Stimulated activated CD4-positive, alpha-beta T cell treated with anti-CD3 and anti-CD28 coated beads, Interleukin-12 subunit alpha, Interleukin-12 subunit beta, amount 100 ng/mL, for 48 hours (primary cell): ENCODE measurements at places on chromosomes 5 and 9.

- no peak for DNase-seq
Measured at GRCh38 chr5:1523480-1523792, 324 bp downstream of the LPCAT1 start.

GRCh38 chr5:565782-566440, 41.7 kb upstream of the SLC9A3 start:
- DNase-seq: no peak

DNA sequence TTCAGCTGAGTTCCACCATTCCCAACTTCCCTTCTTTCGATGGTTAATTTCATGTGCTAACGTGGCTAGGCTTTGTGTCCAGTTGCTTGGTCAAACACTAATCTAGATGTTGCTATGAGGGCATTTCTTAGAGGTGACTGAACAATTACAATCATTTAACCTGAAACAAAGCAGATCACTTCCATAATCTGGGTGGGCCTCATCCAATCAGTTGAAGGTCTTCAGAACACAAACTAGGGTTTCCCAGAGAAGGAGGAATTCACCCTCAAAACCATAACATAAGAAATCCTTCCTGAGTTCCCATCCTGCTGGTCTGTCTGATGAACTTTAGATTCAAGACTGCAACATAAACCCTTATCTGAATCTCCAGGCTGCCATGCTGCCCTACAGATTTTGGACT, 2381.7 kb downstream of the MAT2B start:
- no peak for DNase-seq

- no peak for DNase-seq
Measured at GRCh38 chr5:94010814-94011213, 269.4 kb upstream of the POU5F2 start.

- DNase-seq: no peak
Measured at GRCh38 chr9:85523202-85523601, 218.6 kb downstream of the AGTPBP1 start.

DNA sequence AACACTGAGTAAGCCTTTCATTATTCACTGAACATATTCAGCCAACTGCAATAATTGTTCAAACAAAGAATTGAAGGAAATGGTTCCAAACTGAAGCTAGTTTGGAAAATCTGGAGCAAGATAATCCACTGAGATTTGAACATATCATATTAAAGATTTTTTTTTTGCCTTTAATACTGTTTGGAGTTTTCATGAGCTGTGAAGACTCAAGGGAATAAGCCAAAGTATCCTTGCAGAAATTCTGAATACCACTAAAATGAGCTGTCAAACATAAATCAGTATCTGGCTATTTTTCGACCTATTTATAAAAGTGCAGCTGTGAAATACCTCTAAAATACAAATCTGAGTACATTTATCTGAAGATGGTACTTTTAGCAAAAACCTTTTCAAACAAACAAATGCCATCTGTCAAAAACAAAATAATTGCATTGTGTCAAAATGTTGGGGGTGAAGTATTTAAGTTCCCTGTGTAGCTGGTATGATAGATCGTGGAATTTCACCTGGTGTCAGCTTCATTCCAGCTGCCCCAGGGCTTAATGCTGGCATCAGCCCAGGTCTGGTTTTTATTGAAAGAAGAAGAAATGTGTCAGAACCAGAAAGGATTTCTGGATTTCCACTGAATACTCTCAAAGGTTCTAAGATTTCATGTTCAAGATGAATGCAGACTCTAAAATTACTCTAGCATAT, 149.0 kb upstream of the GRAMD2B start:
- no peak for DNase-seq

DNA sequence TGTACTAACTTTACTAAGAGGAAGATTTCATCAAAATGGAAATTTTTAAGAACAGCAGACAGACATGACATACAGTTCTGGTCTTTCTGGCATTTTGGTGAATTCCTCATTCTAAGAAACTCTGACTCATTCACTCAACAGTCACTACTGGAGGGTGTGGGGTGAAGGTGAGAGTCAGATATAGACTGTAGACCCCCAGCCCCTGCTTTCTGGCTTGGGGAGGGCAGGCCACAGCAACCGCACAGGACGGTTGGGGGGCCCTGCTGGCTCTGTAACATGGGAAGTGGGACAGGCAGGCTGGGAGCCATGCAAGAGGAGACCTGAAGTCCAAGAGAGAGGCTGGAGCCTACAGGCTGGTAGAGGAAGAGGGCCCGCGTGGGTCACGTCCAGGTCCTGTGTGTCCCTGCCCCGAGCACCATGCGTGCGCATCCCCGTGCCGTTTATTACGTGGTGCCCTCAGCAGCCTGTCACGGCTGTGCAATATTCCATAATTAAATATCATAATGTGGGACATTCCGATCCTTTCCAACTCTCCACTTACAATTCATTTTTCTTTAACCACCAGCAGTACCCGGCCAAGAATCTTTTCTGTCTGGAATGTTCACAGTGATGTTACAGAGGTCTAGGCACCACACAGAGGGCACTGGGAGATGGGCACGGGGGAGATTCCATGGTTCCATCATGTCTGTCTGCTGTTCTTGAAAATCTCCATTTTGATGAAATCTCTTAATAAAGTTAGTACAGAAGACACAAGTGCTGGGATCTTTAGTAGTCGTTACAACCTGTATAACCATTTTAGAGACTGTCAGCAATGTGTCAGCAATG, 75.5 kb downstream of the SEMA4D start:
- DNase-seq: no peak

GRCh38 chr5:126443374-126443851, 20.2 kb downstream of the GRAMD2B start:
- DNase-seq: no peak

DNA sequence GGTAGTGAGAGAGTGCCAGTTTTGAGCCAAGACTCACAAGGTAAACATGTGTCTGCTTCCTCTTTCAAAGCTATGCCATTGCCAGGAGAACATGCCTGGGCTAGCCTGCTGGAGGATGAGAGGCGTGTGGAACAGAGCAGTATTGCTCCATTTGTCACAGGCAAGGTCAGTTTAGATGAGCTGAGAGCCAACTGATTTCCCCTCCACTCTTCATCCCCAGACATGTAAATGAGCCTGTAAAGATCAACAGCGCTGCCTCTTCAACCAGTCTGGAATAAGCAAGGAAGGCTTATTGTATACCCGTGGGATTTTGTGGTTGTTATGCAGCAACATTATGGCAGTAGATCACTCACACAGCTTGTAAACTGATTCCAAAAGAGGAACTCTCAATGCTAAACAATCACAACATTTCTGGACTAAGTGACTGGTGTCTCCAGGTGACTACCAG, 8.2 kb upstream of the GDNF start:
- DNase-seq: no peak

DNA sequence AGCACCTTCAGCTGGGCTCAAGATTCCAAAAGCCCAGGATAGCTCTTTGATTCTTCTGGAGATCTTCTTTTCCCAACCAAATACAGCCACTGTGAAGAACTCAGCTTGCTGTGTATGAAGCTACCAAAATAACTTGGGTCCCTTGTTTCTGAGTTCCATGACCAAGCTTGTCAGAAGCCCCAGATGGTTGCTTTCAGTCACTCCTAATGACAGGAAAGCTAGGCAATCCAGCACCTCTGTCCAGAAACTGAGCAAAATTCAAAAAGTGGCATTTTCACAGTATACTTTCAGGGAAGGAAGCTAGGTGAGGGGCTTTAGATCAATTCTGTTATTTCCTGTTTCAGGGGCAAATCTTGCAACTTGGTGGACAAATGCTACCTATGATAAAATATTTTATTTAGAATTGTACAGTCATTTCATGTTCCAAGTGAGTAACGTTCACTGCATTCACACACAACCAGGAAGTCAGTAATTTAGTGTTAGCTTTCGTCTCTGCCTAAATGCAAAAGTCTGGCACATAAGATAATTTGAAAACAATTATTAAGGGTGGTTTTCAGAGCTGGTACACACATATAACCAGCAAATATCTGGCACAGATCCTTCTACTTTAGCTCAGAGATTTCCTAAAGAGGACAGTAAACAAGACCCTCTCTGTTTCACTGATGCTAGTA, 330.1 kb downstream of the GLIS3 start:
- DNase-seq: no peak

DNA sequence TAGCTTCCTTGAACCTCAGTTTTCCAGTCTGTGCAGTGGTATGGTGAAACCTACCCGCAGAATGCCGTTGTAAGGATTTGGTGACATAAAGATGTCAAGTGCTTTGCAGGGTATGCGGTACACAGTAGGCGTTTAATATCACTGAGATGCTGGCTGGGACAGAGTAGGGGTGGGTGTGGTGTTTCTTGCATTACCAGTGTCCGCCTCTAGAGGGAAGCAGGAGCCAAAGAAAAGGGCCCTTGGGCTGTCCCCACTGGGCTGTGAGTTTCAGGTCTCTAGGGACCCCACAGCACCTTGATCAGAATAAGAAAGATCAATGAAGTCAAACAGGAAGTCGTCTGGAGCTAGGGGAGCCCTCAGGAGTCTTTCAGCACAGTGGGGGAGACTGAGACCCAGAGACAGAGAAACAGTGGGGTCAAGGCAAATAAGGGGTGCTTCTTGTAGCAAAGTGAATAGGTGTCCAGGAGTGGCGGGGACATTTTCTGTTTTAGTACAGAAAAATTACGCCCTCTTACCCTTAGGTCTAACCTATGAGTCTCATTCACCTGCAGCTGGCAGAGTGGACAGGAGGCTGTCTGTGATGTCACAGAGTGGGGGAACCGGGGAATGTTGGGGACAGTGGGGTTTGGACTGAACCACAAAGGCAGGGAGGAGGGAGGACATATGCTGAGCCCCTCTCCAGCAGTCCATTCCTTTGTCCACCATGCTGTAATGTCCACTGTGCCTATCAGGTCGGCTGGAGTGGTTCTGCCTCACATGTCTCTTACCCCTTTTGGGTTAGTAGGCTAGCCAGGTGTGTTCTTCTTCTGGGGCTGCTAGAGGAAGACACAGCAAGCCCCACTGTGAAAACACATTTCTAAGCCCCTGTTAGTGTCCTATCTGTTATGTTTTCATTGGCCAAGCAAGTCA, 4.7 kb upstream of the TEX53 start:
- DNase-seq: peak; percentile 47

DNA sequence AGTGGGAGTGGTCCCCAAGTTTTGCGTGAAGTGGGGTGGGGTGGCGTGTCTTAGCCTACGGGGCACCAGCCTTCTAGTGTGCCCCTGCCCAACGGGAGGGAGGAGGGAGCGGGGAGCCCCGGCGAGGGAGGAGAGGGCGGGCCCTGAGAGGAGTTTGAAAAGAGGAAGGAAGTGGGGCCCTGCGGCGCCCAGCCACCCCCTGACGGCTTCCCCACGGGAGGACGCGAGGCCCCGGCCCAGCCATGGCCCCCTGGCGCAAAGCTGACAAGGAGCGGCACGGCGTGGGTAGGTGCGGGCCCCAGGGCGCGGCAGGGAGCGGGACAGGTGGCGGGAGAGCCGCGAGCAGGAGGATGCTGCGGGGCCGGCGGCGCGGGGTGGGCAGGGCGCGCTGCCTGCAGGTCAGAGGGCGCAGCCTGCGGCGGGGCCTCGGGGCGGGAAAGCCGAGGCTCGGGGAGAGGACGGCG, at the start of gene DOCK2:
TSS of gene DOCK2 (plus strand) at position 191 of the 464 bp plus-strand sequence. CDS start at position 243, 52 bp downstream.
- peak; percentile 52 for DNase-seq

DNA sequence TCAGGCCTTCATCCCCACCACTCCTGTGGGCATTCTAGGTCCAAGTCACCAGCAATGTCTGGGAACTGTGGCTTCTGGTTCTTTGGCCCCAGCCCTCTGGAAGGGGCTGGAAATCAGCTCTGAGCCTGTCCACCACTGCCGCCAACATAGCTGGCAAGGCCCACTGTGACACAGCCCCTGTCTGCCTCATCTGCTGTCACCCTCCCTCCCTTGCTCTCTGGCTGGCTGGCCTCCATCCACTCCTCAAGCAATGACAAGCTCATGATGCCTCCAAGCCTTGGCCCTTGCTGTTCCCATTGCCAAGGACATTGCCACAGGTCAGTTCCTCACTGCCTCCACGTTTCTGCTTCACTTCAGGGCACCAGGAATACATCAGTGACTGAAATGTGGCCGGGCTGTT, 93.7 kb downstream of the LHX2 start:
- no peak for DNase-seq

GRCh38 chr9:14906000-14906399, 4.2 kb downstream of the FREM1 start:
- DNase-seq: no peak

- no peak for DNase-seq
Measured at GRCh38 chr9:73152543-73152844, 829 bp downstream of the ANXA1 start.

DNA sequence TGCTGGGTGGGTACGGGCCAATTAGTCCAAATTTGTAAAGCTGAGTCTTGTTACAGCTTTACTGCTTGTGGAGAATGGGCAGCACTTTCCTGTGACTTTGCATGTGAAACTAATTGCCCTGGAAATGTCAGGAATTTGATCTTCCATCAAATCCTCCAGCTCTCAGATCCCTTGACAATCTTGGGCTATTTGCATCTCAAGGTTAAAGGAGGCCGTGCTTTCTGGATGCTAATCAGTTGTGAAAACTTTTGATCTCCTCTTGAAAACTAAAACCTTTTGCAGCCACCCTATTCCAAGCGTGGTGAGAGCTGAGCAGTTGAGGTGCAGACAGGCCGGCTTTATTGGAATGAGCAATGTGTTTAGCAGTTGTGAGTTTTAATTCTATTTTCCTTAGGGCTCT, 68.0 kb upstream of the CLINT1 start:
- DNase-seq: no peak
